AG10803 (cell line): ENCODE measurements at places on chromosomes 11 and 22.

DNA sequence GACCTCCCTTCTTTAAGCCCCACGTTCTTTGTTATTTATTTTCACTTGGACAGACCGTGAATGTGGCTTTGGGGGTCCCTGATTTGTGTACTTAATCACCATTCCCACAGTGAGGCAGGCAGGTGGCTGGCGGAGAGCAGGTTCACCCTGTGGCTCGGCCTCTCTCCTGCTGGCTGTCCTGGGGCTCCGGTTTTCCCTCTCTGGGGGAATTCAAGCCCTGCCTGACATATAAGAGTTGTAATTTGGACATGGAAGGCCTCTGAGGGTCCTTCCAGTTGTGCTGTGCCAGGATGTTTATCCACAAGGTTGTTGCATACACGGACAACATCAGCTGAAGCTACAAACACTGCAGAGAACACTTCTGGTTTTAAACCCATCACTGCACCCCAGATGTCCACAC, 824.5 kb downstream of the TBC1D22A start:
- no peak for DNase-seq

DNA sequence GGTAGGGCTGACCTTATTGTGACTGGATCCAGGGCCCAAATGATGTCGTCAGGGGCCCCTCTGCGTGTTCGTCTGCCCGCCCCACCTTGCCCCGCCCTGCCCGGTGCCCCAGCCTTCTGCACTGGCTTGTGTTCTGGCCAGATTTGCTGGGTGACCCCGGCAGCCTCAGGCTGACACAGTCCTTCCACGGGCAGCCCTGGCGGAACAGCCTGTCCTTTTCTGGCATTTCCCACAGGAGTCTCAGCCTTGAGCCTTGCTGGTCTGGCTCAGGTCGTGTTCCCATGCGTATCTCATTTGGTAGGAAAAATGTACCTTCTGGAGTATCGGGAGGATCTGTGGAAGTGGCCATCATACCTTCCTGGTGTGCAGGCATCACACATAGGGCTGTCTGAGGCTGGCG, 31.0 kb downstream of the IGHMBP2 start:
- DNase-seq, result no peak

DNA sequence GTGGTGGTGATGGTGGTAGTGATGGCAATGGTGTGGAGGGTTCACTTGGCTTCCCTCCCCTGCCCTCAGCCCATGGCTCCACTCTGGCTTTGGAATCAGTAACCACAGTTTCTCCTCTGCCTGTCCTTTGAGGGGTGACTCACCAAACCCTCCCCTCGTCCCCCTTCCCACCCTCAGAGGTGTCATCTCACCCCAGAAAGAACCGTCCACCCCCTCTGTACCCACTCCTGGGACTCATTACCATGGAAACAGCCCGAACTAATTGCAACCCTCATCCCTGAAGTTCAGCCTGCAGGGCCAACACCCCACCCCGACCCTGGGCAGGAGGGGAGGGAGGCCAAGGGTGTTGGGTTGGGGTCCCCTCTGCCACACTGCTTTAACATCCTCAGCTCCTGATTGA, 26.6 kb downstream of the PHLDB1 start:
- DNase-seq, result peak; percentile 47

- no peak for DNase-seq
These were observed 559 bp downstream of the RANBP1 start for GRCh38 chr22:20116376-20116950.

DNA sequence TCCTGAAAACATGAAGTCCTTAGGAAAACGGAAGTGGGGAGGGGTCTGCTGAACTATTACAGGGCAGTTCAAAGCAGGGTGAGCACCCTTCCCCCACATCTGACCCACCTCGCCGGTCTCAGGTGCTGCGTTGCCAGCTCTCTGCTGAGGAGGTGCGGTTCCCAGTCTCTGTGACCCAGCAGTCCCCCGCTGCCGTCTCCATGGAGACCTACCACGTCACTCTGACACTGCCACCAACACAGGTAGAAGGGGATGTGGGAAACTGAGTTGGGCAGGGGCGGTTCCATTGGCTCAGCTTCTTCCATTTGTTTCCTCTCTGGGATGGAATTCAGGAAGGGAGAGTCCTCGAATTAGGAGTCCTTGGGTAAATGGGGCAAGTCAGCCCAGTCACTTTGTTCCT, 3.3 kb downstream of the C2CD2L start:
- no peak for DNase-seq

DNA sequence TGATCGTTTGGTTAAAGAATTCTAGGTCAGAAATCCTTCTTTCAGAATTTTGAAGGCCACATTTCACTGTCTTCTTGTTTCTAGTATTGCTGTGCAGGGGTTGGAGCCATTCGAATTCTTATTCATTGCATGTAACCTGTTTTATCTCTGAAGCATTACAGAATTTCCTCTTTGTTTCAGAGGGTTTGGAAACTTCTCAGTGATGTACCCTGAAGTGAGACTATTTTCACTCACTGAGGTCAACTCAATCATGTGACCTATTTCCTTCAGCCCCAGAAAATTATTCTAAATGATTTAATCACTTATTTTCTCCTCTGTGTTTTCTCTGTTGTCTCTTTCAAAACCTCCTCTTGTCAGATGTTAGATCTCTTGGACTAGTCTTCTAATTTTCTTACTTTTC, 147.8 kb downstream of the ENTHD1 start:
- no peak for DNase-seq

GRCh38 chr11:114308689-114309089, 12.5 kb downstream of the NNMT start:
- DNase-seq, result peak; percentile 94

DNA sequence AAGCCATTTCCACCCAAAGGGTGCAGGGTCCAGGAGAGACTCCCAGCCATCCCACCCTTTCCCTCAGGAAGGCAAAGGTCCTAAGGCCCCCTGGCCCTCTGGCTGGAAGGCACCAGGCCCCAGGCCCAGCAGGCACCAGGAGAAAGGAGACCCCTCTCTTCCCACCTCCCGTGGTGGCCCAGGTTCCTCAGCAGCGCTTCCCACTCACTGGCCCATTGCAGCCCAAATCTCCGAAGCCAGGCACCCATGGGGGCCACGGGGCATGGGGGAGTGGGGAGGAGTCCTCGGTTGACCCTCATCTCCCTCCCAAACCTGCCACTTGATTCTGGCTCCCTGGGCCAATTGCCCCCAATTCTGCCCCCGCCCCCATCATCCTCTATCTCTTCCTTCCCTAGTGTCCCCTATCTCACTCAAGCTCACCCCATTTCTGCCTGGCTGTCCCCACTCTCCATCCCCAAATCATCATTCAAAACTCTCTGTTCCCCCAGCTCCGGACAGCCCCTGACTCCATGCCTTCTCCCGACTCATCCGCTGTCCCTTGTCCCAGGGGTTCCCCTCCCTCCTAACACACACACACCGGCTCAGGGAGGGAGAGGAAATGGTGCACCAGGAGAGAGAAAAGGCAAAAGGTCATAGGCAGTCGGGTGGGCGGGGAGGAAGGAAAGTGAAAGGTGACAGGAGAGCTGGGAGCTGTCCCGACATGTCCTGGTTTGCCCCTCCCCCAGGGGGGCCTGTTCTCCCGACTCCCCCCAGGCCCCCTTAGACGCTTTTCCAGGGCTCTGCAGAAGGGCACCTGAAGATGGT, 1.2 kb downstream of the LIF start:
- no peak for DNase-seq

- no peak for DNase-seq
These were observed 154.6 kb downstream of the GRIK4 start for GRCh38 chr11:120666121-120666639.

GRCh38 chr22:27772081-27772983, 29.2 kb downstream of the MN1 start:
- DNase-seq, result no peak

DNA sequence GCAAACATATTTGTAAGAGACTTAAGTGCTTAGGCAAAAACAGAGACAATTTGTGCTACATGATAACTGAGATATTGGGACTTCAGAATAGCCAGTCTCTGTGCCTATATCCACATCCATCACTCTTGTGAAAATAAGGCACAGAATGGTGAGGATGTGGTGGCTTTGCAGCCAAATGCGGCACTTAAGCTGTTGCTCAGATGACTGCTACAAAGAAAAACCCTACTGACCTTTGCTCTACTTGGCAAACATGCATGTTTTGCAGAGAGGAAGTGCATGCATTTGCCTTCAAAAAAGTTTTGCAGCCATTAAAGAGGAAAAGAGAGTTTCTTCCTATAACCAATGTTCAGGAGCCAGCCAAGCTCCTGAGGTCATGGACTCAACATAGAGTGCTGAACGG, 675.0 kb upstream of the KIRREL3 start:
- no peak for DNase-seq

- no peak for DNase-seq
These were observed 35.3 kb downstream of the GALNT18 start for GRCh38 chr11:11586465-11586864.

DNA sequence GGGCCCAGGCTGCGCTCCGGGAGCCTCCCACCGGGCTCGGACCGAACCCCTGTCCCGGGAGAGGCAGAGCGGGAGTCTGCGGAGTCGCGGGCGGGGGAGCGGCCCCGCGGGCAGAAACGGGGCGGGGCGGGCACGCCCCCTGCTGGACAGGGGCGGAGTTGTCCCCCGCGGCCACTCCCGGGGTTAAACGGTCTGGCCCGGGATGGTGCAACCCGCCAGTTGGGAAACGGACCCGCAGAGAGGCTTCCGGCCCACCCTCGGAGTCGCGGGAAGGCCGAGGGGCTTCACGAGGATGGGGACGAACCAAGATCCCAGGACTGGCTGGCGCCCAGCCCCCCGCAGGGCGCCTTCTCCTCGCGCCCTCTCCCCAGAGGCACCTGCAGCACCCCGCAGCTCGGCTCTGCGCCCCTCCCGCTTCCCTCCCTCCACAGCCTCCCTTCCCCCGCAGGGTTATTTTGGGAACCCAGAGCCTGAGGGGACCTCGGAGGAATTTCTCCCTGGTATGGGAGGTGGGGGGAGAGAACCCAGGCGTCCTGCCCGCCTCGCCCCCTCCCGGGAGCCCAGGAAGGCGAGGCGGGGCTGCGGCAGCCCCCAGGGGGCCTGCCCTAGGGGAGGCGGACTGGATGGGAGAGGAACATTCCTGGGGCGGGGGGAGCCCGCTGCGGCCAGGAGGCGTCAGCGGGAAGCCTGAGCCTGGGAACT, 902 bp downstream of the RASGRP2 start:
- DNase-seq, result peak; percentile 32

GRCh38 chr11:1390569-1391164, 933 bp downstream of the BRSK2 start:
- DNase-seq, result no peak

- no peak for DNase-seq
These were observed 908.8 kb downstream of the OPCML start for GRCh38 chr11:132623511-132623910.

DNA sequence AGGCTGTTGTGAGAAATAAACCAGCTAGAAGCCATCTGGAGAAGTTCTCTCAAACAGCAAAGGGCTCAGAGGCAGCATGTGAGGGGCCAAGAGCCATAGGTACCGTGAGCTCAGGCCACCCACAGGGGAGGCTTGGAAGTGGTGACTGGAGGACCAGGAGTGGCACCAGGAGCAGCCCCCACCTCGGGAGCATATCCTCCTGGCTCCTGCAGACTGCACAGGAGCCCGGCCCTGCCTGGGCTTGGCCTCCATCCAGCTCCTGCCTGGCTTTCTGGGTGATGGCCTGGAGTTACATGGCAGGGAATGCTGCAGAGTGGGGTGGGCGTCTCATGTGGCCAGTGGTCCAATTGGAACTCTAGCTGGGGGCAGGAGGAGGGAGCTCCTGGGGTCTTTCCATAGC, 4.2 kb upstream of the MPPED1 start:
- no peak for DNase-seq

DNA sequence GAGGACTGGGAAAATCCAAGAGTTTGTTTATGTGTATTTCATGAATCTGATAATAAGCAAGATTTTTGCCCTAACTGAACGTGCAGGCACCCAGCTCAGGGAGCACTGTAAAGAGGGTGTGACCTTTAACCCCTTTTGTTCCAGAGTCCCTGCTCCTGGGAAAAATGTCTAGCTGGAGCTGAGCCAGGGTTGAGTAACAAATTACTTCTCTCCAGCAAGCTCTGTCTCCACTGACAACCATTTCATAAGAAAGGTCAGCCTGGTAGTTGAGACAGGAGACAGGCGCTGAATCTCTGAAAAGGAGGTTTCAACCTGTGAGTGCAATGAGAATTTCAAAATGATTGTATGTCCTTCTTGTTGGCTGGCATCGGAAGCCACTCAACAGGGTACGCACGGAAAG, 156.4 kb upstream of the NARS2 start:
- peak; percentile 11 for DNase-seq

- peak; percentile 42 for DNase-seq
These were observed 80.0 kb downstream of the TRIM29 start for GRCh38 chr11:120057595-120058581.

DNA sequence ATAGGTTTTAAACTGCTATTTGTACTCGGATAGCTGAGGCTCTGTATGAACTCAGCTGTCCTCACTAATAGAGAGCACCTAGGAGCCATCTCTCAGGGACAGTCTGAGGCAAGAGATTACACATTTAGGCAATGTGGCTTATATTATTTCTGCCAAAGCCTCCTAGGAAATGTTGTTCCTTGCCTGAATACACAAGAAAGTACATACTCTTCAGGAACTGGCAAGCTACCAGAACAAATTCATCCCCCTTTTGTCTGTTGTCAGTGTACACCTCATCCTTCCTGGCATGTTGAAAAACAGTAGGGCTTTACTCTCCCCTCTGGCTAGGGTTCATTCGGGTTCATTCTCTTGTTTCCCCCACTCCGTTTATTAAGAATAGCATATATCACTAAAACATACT, 615.9 kb upstream of the FAT3 start:
- no peak for DNase-seq

- no peak for DNase-seq
These were observed 128.2 kb downstream of the PHF21B start for GRCh38 chr22:44881624-44882023.

GRCh38 chr22:23065495-23066122, 4.7 kb upstream of the GNAZ start:
- DNase-seq, result no peak

DNA sequence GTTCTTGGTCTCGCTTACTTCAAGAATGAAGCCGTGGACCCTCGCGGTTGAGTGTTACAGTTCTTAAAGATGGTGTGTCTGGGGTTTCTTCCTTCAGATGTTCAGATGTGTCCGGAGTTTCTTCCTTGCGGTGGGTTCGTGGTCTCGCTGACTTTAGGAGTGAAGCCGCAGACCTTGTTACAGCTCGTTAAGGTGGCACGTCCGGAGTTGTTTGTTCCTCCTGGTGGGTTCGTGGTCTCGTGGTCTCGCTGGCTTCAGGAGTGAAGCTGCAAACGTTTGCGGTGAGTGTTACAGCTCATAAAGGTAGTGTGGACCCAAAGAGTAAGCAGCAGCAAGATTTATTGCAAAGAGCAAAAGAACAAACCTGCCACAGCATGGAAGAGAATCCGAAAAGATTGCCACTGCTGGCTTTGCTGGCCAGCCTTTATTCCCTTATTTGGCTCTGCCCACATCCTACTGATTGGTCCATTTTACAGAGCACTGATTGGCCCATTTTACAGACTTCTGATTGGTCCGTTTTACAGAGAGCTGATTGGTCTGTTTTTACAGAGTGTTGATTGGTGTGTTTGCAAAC, 27.1 kb upstream of the NXPE2 start:
- DNase-seq, result no peak

DNA sequence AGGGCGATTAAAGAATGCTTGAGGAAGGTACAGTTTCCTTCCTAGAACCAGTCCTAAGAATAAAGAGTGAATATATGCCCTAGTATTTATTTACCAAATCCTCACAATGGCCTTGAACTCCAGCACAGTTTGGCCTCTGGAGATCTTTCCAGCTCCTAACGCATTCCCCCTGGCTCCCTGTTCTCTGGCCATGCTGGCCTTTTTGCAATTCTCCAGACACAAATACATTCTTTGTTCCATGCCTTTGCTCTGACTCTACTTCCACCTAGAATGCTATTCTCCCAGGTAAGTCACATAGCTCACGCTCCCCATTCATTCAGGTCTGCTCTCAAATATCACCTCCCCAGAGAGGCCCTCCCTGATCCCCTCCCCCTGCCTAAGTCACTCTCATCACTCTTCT, 3.7 kb upstream of the DGKZ start:
- no peak for DNase-seq
